ENCODE measurements at places on chromosomes 11 and 22.

GRCh38 chr11:78737891-78738290, 163.2 kb upstream of the NARS2 start:
- DNase-seq, result no peak

DNA sequence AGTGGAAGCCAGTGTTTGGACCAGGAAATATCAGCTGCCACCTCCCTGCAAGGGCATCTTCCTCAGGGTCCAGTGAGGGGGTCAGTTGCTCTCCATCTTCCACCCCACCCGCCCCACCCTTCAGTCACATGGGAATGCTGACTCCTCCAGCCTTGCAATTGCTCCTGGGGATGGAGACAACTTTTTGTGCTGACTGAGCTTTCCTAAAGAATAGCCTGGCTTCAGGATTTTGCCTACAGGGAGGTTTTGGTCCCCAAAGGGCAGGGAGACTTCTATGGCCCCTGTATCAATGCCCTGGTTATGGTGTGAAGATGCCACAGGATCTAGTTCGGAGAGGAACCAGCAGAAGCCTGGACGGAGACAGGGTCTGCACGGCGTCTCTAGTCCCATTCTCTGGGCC, 124.0 kb upstream of the LMO1 start:
- no peak for DNase-seq

DNA sequence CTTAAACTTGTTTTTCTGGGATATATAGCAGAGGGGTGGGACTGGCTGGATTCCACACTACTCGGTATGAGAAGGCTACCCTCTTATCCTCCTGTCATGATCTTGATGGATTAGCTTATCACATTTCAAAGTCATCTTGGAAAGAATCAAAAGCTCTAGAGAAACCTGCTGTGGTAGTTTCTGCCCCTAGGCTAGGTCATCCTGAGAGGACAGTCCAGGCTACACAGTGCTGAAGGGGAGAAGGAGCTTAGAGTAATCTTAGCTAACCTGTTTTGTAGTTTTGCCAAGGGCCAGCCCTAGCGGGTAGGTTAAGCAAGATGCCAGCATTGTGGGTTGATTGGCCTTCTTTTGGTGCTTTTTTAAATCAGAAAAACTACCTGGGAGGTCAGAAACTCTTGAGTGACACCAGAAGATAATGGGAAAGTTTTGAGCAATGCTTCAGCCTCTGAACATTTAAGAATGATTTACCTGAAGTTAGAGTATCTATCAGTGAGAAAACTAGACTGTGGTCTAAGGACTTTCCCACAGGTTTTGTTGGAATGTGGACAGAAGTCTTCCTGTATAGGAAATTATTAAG, 21.3 kb downstream of the PIWIL4 start:
- DNase-seq, result no peak

GRCh38 chr11:98701541-98701940, 319.2 kb upstream of the CNTN5 start:
- no peak for DNase-seq

DNA sequence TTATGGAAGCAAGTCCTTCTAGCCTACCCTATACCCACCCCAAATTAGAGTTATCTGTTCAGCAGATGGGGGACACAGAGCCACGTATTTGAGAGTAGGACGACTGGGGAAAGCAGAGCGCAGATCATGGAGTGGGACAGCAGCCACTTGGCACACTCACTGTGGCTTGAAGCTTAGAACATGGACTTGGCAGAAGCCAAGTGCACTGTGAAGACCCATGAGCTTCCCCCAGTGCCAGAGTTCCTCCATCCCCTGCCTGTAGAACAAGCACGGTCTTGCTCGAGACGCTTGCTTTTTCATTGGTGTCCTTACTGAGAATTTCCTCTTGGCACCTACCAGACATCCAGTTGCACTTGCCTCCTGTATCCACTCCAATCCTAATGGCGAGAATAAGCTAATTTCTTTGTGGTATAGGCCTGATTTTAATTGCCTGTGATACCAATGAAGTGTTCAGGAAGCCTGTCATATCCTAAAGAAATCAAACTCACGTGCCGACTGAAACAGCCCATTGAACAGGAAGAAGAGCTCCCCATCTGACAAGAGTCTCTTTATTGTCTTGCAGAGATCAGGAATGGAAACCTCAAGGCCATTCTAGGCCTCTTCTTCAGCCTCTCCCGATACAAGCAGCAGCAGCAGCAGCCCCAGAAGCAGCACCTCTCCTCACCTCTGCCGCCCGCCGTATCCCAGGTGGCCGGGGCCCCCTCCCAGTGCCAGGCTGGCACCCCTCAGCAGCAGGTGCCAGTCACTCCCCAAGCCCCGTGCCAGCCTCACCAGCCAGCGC, 166.9 kb downstream of the NAV2 start:
- DNase-seq, result no peak

- no peak for DNase-seq
Measured at GRCh38 chr22:17102297-17102667, 17.5 kb downstream of the IL17RA start.

- no peak for DNase-seq
Measured at GRCh38 chr11:64713016-64713707, 9.8 kb downstream of the NRXN2 start.

DNA sequence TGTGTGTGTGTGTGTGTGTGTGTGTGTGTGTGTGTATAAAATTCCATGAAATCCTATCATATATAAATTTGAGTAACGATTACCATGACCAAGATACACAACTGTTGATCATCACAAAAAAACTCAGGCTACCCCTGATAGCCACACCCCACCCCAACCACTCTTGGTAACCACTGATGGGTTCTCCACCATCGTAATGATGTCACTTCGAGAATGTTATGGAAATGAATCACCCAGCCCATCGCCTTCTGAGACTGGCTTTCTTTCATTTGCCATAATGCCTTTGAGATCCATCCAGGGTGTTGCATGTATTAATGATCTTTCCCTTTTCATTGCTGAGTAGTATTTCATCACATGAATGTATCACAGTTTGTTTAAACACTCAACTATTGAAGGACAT, 496.0 kb downstream of the MIAT start:
- DNase-seq, result no peak

DNA sequence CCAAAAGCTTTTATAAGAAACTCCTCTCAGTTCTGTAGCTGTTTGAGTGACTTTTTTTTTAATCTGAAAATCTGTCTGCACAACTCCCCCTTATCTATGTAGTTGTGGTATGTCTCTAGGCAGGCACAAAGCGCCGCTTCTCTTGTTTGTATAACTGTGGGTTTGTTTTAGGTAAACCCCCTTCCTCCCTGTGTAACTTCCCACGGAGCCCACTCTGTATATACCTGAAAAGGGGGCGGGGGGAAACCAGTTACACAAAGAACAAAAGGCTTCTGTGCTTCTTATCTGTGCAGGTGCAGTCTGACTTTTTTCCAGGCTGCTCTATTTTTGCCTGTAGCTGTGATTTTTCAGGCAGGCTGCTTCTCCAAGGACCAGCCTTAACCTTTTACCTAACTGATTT, 13.2 kb downstream of the OR10AG1 start:
- DNase-seq, result no peak

GRCh38 chr11:44623731-44624491, 58.4 kb downstream of the CD82 start:
- no peak for DNase-seq

GRCh38 chr11:119134389-119134978, 13.1 kb downstream of the HINFP start:
- no peak for DNase-seq

DNA sequence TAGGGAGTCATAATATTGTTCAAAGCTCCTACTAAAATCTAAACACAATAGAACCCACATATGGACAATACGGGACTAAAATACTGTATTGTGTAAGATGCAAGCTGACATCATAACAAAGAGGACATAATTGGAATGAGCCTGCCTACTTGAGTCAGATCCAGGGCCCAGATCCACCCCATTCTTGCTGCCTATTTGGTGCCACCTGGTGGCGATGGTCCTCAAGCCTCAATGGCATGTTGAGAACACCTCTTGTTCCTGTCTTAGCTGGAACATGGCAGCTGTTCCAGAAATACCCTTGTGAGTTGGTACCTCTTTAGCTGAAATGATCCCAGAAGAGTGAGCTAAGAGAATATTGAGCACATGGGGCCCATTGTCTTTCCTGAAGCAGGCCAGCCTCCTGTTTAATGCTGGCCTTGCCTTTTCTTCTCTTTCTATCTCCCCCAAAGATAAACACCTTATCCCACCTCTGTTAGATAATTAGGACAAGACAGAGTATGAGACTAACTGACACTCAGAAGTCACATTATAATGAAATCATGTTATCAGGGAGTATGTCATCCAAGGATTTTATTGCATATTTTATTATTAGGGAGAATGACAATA, 680.9 kb upstream of the ANO5 start:
- DNase-seq, result no peak

- DNase-seq, result no peak
Measured at GRCh38 chr22:44588348-44588747, 90.3 kb upstream of the RTL6 start.

DNA sequence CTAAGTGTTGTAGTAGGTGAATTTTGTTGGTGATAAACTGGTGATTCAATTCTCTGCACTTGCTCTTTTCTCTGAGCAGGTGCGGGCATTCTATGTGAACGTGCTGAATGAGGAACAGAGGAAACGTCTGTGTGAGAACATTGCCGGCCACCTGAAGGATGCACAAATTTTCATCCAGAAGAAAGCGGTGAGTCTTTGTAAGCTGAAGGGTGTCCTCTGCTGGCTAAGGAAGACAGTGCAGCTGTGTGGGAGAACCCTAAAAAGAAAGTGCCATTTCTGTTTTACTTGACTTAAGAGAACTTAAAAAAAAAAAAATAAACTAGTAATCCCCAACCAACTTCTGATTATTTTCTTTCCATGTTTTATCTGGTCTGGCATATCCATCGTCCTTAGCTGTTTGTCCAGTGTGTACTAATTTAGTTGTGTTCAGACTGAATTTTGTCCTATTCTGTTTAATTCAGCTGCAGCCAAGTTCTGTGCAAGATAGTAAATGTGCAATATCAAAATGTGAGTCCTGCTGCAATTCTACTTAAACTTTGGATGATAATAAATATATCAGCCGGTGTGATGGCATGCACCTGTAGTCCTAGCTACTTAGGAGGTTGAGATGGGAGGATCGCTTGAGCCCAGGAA, 29.6 kb downstream of the CAT start:
- no peak for DNase-seq

DNA sequence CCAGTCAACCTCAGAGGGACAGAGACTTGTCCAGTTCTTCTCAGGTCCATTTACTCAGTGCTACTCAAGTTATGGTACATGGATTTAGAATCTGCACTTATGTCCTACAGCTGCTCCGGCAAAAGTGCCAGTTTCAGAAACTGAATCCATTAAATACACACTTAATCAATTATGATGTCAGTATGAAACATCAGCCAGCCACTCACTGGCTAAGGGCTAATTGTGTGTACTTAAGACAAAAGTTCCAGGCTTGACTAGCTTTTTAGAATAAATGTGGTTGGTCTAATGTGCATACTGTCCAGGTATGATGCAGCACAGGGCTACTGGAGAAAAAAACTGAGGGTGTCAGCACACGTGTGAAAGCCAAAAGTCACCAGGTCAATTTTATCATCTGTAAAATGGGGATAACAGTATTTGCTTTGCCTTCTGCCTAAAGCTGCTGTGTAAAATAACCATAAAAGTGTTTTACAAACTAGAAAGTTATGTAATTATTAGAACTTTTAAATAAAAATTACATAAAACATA, 55.4 kb upstream of the CYP2D6 start:
- peak; percentile 33 for DNase-seq

DNA sequence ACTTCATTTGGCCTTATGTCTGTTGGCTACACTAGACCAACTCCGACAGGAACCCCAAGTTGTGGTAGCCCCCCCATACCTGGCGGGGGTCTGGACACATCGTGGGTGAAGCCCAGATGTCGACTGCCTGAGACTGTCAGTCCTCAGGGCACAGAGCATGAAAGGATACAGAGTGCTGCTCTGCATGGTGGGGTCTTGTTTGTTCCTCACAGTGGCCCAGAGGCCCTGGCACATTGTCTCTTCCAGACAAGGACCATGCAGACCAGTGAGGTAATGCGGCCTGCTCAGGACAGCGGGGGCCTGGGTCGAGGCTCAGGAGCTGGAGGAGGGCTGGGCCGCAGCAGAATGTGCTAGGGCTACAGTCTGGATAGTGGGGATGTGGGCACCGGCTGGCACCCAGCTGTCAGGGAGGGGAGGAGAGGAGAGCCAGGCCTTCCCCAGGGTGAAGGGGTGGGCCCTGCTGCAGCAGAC, 14.6 kb downstream of the CAPN5 start:
- no peak for DNase-seq

DNA sequence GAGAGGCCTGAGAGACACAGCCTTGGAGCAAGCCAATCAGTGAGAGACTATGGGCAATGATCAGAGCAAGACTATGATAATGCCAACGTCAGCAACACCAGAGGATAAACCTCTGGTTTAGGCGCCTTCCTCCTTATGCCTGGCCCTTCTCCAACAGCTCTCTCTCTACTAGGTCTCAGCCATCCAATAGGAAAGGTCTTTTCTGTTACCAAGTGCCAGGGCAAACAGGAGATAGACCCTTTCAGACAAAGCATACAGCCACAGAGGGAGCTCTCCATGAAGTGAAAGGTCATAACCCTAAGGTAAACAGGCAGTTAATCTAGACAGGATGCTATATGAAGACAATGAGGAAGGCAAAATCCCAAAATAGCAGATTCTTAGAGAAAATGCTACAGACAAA, 9.5 kb downstream of the STK33 start:
- DNase-seq, result no peak

DNA sequence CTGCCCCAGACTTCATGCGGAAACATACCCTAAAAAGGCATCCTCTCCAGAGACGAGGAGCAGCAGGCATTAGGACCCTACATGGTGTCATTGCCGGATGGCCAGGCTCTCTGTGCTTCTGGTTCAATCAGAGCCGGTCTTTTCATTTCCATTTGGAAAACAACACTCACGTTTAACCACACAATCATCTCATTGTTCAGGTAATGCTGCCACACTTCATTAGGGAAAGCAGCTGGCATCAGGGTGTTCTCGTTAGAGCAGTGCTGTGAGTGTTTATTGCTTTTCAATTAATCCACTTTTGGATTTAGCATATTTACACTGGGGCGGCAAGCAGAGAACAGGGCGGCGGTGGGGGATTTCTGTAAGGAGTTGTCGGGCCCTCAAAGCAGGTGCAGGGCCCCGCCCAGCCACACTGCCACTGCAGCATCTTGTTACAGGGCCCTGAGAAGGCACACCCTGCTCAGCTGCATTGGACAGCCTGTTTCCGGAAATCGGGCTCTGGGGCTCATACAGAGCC, 338.6 kb downstream of the SHANK2 start:
- DNase-seq, result no peak

DNA sequence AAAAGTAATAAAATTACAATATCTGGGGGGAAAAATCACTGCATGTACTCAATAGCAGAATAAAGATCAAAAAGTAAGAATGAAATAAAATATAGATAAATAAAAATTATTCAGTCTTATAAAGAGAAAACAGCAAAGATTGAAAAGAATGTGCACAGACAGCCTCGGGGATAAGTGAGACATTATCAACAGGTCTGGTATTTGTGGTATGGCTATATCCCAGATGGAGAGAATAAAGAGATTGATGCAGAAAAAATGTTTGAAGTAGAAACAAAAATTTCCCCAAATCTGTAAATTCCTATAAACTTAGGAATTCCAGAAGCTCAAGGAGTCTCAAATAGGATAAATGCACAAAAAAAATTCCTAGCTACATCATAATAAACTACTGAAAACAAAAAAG, 74.5 kb upstream of the LUZP2 start:
- no peak for DNase-seq

All from skin of body (tissue), 3 donors.